Naive thymus-derived CD4-positive, alpha-beta T cell (primary cell): ENCODE measurements at places on chromosomes 6 and 20. TPM values are rescaled to one million over a fixed set of nuclear protein-coding genes. Genes with fewer than 3 reads are reported as not detected.

The GINS1 gene
- polyA plus RNA-seq: 1.1 TPM

DNA sequence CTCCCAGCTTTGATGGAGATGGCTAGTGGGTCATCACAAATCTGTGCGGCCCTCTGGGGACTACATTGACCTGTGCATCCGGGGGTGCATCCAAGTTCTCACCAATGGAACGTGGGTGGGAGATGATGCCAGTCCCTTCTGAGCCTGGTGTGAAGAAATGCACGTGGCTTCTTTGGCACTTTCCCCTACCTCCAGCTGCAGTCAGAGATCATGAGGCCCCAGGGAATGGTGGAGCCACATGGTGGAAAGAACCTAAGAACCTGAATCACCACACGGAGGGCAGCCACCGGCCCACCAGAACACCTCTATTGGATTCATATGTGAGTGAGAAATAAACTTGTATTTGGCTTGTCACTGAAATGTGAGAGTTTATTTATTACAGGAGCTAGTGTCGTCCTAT is 9.9 kb upstream of the CDKN1A start:
- no peak for DNase-seq

The OOEP gene
- polyA plus RNA-seq: not detected

DNA sequence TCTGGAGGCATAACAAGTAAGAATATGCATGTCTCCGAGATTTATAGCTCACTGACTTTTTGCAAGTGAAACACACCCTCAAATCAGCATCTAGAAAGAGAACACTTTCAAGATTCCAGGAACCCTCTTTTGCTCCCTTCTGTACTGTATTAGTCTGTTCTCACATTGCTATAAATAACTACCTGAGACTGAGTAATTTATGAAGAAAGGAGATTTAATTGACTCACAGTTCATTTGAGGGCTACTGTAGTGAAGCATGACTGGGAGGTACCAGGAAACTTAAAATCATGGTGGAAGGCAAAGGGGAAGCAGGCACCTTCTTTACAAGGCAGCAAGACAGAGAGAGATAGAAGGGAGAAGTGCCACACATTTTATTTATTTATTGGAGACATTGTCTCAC is 269.9 kb downstream of the UTRN start:
- DNase-seq: no peak

DNA sequence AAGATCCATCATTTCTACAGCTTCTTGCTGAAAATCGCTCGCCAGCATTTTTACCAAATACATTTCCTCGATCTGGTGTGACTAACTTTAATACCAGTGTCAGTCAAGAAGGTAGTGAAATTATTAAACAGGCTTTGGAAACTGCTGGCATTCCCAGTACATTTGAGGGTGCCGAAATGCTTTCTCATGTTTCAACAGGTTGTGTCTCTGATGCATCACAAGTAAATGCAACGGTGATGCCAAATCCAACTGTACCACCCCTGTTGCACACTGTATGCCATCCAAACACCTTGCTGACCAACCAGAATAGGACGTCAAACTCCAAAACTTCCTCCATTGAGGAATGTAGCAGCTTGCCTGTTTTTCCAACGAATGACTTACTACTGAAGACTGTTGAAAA is 64.4 kb upstream of the SMIM8 start:
- no peak for DNase-seq

The GJA1 gene
- polyA plus RNA-seq: not detected

GRCh38 chr6:16849280-16849987 is 88.2 kb upstream of the ATXN1 start:
- DNase-seq: peak; percentile 9

The TRMT6 gene
- polyA plus RNA-seq: 15.7 TPM

The CD164 gene
- 252 TPM for polyA plus RNA-seq

The CLPSL2 gene
- polyA plus RNA-seq: not detected

The RNF146 gene
- polyA plus RNA-seq: 8.1 TPM

- no peak for DNase-seq
Observed at GRCh38 chr20:1618479-1618878, 1.3 kb downstream of the SIRPB1 start.

- DNase-seq: no peak
Observed at GRCh38 chr6:158506601-158507000, 53.3 kb upstream of the TMEM181 start.

DNA sequence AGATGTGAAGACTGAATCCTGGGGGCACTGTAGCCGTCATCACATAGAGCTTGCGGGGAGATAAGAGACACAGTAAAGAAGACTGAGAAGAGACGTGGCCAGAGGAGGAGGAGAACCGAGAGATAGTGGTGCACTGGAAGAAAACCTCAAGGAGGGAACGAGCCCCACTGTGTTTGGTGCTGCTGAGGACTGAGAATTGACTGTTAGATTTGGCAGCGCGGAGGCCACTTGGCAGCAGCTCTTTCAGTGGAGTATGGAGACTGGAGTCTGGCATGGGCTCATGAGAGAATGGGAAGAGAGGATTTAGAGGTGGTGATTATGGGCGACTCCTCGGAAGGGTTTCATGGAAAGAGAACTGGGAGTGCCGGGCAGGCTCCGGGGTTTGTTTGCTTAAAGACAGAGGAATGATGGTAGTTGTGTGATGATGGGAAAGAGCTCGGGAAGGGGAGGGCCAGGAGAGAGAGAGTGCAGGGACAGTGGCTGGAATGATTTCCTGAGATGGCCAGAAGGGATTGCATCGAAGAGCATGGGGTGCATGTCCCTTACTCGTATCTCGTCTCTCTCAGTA is 18.0 kb downstream of the CDYL start:
- DNase-seq: no peak

- DNase-seq: no peak
Observed at GRCh38 chr6:137390334-137390733, 103.9 kb downstream of the OLIG3 start.

GRCh38 chr20:46939031-46939965 is 44.7 kb downstream of the EYA2 start:
- DNase-seq: no peak

- no peak for DNase-seq
Observed at GRCh38 chr6:106546691-106547414, 82.4 kb downstream of the RTN4IP1 start.

The BRD2 gene
- 82.6 TPM for polyA plus RNA-seq

The RHAG gene
- polyA plus RNA-seq: not detected

The BHLHE23 gene
- polyA plus RNA-seq: not detected

The SLC17A1 gene
- not detected for polyA plus RNA-seq
